Stimulated activated naive CD4-positive, alpha-beta T cell treated with Interleukin-2 at 50 U/mL for 16 hours (primary cell): ENCODE measurements at places on chromosomes 1 and 21.

DNA sequence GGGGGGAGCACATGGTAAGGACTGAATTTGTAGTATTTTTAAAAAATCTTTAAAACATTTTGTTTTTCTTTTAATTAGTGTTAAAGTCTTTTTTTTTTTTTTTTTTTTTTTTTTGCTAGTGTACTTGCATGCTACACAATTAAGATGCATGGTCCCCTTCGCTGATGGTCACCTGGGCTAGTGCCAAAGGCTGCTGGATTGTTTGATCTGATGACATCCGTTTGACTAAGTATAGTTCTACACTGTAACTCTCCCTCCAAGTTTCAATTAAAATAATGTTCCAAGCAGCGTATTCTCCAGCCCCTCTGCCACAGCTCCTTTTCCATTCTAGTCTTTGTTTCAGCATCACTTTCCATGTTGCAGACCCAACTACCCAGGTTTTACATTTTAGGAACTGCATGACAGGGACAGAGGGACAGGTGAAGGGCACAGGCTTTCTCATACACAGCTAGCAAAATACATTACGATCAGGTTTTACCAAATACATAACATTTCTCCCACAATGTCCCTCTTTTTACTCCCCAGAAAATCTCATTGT, 852 bp upstream of the RAVER2 start:
- no peak for DNase-seq

DNA sequence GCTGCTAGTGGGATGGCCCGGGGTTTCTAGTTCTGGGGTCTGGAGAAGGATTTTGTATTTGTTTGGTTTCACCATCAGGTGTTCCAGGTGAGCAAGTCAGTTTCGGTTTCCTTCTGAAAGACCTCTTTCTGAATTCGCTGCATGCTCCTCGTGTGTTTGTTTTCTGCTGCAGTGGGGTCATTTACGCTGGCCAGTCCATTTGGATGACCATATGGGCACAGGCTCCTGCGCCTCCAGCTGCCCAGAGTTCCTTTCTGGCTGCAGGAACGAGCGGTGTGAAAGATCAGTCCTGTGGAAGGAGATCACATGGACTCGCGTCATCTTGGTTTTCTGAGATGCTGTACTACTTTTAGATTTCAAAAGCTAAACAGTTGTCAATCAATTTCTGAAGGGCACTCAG, 83.7 kb upstream of the GCLM start:
- DNase-seq = no peak

DNA sequence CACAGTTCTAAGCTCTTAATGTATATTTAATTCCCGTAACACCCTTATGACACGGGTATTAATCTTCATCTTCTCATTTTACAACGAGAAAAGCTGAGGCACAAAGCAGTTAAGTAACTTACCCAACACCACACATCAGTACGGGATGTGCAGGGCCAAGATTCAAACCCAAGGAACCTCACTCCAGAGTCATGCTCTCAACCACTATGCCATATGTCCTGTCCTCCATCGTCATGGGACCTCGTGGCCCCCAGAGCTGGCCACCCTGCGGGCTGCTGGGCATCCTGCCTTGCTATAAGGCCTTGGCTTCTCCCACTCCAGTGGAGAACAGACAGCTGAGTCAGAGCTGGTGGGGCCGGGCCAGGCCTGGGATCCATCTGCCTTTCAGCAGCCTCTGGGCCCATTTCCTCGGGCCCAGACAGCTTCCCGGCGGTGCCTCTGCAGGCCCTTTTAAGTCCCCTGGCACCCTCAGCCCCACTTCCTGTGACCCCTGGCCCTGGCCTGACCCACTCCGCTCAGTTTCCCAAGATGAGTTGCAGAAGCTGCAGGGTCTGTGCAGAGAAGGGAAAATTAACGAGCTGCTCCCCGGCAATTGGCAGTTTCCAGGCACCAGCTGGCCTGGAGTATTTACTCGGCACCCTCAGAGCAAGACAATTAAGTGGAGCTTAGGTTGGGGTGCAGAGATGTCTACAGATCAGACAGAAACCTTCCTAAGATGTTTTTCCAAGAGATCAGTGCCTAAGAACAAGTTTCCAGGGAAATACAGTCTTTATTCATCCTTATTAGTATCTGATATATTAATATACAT, 98.2 kb downstream of the EPHB2 start:
- no peak for DNase-seq

GRCh38 chr1:226029093-226029496, 30.0 kb upstream of the SDE2 start:
- DNase-seq = no peak

DNA sequence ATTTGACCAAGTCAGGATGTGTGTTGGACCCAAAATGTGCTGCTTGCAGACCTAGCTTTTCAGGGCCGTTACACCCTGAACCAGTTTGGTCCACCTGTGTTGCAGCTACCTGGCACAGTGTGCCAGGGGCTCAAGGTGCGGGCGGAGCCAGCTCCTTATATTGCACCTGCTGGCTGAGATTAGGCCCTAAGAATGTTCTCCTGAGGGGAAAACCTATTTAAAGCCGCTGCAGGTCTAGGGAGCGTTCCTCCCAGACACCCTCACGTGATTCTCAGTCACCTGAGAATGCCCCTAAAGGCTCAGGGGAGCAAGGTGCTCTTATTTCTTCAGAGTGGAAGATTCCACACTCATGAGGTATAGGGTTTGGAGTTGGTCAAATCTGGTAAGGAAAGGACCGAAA, 12.0 kb downstream of the GSTM3 start:
- DNase-seq = no peak

DNA sequence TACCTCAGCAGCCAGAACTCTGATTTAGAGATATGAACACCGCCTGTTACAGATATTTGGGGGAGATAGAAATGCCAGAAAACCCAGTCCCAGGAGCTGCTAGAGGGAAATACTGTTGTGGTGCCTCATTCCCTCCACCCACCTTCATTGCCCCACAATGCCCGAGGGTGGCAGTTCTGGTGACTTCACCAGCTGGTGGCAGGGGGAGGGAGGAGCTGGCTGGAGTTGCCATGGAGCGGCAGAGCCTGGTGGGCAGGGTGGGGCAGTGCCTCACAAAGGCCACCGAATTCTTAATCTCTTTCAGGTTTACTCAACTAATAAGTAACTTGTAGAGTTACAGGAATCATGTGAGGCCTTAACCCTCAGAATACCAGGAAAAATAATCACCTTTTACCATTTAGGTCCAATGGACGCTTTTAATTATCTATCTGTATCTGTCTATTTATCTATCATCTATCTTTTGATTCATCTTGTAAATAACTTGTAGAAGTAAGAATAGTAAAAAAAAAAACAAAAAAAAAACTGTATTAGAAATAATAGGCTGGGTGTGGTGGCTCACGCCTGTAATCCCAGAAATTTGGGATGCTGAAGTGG, 11.7 kb upstream of the S100A11 start:
- DNase-seq = peak; percentile 69

GRCh38 chr21:26461500-26461899, 111.6 kb downstream of the CYYR1 start:
- no peak for DNase-seq

GRCh38 chr1:204927673-204928641, 57.3 kb downstream of the NFASC start:
- no peak for DNase-seq

DNA sequence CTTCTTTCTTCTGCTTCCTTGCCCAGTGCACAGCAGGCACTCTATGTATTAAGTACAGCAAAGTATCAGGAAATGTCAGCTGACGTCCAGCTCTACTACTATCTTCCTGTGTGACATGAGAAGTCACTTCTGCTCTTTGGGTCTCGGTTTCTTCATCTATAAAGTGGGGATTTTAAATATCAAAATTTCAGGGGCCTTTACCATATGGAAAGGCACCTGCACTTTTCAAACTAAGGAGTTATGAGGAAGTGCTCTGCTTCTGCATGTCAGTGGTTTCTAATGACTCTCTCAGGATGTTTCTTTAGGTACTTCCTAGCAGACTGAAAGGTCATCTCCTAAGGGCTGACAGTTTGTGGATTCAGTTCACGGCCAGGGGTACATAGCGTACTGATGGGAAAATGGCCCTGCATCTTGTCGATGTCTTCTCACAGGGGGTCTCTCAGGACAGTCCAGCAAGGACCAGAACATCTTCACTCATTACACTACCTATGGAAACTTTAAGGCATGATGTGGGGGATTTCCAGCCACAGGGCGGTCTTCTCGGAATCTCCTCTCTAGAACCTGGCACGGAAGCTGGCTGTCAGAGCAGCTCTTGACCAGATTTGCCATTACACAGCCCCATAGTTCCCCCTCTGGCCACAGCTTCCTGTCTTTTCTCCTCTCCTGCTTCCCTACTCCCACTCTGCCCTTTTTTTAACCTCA, 42.0 kb upstream of the MTF1 start:
- no peak for DNase-seq
